GM03348 (cell line): ENCODE measurements at places on chromosomes 5 and 9.
A peak's percentile ranks its signal among the peaks of the same experiment; 100 is the strongest.

GRCh38 chr9:125106285-125106893 is 36.9 kb downstream of the SCAI start:
- peak; percentile 49 for DNase-seq

- peak; percentile 24 for DNase-seq
Measured at GRCh38 chr5:137566780-137567179, 67.7 kb upstream of the SPOCK1 start.

DNA sequence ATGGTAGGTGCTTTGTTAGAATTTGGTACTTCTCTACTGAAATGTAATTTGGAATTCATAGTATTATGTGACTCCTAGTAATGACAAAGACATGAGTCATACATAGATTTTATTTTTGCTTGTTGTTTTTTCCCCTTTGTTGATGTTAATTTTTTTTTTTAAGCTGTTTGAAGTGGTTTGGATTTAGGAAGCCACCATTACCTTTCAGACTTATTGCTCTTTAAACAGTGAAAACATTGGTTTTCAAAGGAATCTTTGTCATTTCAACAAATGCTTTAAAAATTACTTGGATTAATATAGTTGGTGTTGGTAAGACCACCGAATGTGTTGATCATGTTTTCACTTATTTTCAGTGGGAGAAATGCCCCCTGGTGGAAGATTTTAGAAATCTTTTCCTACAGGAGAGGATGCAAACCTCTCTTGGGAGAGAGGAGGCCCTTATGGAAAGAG is 170.1 kb upstream of the PITX1 start:
- DNase-seq, result no peak

DNA sequence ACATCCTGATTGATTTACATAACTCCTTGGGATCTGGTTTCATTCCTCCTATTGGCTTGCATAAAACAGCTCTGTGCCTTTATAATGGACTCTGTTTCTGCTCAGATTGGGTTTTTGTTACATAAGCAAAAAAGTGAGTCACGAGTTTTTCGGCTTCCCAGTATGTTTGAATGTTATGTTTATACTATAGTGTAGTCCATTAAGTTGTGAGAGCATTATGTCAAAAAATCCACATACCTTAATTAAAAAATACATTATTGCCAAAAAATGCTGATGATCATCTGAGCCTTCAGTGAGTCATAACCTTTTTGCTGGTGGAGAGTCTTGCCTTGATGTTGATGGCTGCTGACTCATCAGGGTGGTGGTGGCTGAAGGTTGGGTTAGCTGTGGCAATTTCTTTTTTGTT is 144.6 kb downstream of the CCDC171 start:
- peak; percentile 38 for DNase-seq

DNA sequence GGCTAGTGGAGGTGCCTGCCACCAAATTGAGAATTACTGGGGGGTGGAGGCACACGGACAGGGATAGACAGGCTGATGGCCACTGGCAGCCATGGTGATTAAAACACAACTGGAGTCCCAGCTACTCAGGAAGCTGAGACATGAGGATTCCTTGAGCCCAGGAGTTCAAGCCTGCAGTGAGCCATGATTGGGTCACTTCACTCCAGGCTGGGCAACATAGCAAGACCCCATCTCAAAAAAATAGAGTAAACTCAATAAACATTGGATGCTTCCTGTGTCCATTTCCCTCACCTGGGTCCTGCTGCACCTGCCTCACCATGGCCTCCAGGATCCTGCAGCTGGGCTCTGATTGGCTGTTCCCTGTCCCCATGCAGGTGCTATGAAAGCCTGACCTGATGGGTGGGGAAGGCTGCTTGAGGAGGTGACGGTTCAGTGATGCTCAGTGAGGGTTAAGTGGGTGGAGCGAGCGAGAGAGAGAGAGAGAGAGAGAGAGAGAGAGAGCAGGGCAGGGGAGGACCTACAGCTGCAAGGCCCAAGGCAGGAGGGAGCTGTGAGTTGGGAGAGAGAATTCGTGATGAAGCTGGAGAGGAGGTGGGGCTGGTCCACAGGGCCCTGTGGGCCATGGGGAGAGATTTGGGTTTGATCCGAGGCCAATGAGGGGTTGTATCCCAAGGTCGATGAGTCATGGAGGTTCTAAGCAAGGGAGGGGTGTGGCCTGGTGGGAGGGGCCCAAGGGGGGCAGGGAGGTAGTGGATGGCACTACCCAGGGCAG is 36.7 kb upstream of the FUBP3 start:
- DNase-seq, result no peak

GRCh38 chr5:145976431-145977155 is 40.2 kb downstream of the SH3RF2 start:
- no peak for DNase-seq

- no peak for DNase-seq
Measured at GRCh38 chr5:154713615-154714125, 41.5 kb upstream of the LARP1 start.

GRCh38 chr5:154826-155225 is 36.5 kb upstream of the LRRC14B start:
- no peak for DNase-seq

DNA sequence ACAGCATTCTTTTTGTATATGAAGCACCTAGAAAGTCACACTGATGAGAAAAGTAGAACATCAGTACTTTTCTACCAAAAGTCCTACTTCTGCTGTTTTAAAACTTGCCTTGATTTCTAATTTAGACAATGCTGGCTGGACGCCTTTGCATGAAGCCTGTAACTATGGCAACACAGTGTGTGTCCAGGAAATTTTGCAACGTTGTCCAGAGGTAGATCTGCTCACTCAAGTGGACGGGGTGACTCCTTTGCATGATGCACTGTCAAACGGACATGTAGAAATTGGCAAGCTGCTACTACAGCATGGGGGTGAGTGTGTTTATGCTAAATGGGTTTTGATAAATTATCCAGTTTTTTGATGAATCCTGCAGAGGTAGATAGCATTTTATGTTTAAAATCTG is 73.5 kb downstream of the SLF1 start:
- DNase-seq, result no peak

GRCh38 chr5:54276048-54276447 is 34.3 kb downstream of the ARL15 start:
- DNase-seq, result no peak

GRCh38 chr5:124337996-124338395 is 408.4 kb downstream of the ZNF608 start:
- DNase-seq, result no peak

DNA sequence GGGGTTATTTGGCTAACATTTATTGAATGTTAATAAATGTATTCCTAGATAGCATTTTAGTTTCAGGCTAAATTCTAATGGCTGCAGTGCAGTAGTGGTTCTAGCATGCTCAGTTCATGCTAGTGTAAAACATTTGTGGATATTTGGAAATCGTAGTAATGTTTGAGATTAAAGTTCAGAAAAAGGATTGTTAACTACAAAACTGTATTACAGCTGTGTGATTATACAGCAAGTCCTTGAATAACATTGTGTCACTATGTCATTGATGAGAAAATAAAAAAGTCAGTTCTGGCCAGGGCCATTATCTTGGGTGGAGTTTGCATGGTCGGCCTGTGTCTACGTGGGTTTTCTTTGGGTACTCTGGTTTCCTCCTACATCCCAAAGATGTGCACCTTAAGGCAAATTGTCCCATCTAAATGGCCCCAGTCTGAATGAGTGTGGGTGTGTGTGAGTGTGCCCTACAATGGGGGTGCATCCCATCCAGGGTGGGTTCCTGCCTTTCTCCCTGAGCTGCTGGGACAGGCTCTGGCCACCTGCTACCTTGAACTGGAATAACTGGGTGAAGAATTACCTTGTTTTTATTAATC is 8.8 kb downstream of the ZSWIM6 start:
- no peak for DNase-seq

DNA sequence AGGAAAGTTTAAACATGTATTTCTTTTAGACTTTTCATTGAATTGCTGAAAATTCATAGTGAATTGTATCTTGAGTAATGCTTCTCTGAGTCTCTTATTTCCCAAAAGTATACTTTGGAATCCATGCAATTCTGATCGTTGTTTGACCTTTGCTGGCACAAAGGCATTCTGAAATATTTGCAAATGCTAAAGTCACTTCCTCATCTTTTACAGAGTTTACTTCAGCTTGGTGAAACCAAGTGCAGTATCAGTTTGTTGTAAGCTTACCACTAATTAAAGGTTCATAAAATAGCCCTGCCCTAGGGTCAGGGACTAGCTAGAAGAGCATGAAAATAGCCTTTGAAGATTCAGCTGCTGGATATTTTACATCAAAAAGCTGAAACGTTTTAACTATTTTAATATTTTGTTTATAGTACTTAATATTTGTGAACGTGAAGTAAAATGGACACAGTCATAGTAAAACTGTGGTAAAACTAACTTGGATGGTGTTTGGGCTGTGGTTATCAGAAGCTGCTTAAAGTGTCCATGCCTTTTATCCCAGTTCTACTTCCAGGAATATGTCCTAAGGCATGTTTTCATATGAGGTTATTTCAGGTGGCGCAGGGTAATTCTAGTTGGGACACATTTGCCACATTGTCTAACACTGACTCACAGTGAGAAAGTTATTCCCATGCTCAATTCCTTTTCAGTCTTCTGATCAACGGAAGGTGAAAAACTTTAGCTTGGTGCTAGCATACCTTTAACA is 45.3 kb downstream of the SLC22A5 start:
- DNase-seq, result peak; percentile 47

DNA sequence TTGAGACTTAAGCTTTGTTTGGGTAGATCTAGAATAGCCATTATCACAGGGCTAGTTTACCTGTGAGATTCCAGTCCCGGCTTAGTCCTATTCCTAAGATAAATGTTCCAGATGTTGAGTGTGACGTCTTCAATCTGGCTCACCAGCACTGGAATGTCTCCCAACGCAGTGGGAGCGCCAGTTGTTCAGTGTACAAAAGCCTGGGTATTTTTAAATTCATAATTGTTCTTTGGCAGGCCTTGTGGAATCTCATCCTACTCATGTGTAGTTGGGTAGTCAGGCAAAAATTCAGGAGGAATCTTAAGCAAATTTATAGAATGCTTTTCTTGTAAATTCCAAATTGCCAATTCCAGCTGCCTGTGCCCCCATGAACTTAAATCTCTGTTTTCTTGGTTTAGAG is 272.6 kb upstream of the KCNN2 start:
- no peak for DNase-seq

DNA sequence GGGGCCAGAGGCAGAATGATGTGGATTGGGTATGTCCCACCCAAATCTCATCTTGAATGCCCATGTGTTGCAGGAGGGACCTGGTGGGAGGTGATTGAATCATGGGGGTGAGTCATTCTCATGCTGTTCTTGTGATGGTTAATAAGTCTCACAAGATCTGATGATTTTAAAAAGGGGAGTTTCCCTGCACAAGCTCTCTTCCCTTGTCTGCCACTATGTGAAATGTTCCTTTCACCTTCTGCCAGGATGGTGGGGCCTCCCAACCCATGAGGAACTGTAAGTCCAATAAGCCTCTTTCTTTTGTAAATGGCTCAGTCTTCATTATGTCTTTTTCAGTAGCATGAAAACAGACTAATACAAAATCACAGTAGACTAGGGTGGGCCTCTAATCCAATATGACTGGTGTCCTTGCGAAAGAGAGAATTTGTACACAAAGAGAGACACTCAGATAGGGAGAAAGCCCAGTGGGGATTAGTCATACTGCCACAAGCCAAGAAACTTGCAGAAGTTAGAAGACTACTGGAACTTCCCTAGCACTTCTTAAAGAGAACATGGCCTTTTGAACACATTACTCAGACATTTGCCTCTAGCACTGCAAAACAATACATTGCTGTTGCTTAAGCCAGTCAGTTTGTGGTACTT is 68.4 kb downstream of the ANXA1 start:
- DNase-seq, result peak; percentile 9

GRCh38 chr5:16856531-16856930 is 79.6 kb downstream of the MYO10 start:
- DNase-seq, result no peak

DNA sequence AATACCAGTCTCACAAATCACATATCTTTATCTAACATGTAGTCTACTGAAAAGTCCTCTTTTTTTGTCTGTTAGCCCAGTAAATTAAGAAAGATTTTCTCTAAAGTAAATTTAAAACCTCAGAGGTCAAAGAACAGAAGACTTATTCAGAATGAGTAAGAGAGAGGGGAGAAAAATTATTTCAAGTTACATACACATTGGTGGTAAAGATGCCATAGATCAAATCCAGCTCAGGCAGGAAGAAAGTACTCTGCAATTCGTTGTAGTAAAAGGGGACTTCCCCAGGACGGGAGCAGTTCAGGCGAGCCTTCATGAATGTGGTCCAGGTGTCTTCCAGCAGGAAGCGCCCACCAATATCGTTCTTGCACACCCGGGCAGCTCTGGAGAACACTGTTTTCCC is 344.1 kb downstream of the SEMA5A start:
- no peak for DNase-seq

GRCh38 chr9:32926911-32927310 is 74.5 kb downstream of the APTX start:
- no peak for DNase-seq

DNA sequence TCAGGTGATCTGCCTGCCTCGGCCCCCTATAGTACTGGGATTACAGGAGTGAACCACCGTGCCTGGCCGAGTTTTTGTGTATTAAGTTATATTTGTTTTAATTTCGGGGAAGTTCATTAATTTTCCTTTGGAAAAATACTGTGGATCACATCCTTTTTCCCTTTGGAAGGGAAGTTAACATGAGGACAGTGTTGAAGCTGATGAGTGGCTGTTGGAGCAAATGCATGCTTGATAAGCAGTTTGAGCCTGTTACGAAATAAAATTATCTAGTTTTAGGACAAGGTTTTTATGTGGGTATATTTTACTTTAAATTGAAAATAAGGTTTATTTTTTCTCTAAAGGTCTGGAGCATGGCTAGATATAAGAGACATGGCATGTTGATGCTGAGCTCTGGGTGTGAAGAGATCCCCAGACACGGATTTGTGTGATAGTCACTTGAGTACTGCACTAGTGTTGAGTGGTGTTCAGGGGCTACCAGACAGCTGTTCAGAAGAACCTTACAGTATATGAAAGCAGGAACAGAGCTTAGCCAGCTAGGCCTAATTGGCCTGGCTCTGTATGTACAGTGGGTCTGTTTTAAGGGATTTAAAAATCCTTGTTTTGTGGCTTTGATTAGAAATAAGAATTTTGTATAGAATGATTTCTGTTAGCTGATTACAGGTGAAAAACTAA is 17.4 kb downstream of the LMNB1 start:
- DNase-seq, result no peak

DNA sequence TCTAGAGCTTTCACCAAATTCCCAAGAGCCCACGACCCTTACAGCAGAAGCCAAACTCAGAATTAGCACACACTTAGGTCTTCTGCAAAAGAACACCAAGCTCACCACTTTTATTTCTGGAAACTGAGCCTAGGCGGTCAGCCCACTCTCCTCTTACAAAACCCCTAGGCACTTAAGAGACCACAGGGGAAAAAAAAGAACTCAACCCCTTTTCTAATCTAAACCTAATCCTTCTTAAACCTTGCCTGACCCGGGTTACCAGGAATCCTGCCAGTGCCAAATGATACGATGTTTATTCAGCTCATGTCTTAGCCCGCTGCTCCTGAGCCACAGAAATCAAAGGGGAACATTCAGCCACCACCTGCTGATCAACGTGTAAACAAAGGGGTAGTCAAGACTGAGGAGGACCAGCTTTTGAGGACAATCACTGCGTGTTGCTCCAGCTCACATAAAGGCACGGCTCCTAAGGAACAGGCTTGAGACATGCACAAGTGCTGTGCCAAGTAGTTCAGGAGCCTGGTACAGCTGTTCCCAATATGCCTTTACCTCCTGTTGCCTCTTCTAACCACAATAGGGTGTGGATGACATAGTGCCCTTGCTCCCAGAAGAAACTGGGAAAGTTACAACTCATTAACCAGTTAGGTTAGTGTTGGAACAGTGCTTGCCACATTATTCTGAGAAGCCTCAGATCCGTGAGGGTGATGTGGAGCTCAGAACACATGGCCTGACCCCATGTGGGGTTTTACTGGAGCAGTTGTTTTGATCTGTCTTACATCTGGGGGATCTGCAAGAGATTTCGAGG is 49.3 kb downstream of the ZFAND5 start:
- peak; percentile 63 for DNase-seq

GRCh38 chr5:4614088-4614487 is 526.0 kb upstream of the ADAMTS16 start:
- no peak for DNase-seq
